Non-pigmented ciliary epithelial cell (primary cell): ENCODE measurements at places on chromosomes 12 and 14.

DNA sequence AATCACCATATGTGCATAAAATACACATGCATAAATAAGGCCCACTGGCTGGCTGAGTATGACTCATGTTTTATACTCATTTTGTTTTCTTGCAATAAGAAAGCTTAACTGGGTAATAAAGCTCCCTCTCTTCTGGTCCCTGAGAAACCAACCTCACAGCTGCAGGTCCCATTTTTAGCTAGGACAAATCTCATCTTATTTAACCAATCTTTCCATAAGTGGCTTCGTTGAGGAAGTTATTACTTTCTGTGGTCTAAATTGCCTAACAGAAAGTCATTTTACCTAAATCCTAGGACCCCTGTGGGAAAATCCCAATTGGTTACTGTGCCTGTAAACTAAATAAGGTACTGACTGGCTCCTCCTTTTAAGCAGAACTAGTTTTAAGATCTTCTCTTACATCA, 232.8 kb upstream of the FBXO33 start:
- no peak for DNase-seq

- no peak for DNase-seq
Measured at GRCh38 chr14:71712478-71712877, 219.8 kb upstream of the RGS6 start.

- no peak for DNase-seq
Measured at GRCh38 chr14:23357261-23357660, 4.6 kb upstream of the SLC22A17 start.

- DNase-seq = no peak
Measured at GRCh38 chr14:101031721-101032120, 128.2 kb upstream of the RTL1 start.

DNA sequence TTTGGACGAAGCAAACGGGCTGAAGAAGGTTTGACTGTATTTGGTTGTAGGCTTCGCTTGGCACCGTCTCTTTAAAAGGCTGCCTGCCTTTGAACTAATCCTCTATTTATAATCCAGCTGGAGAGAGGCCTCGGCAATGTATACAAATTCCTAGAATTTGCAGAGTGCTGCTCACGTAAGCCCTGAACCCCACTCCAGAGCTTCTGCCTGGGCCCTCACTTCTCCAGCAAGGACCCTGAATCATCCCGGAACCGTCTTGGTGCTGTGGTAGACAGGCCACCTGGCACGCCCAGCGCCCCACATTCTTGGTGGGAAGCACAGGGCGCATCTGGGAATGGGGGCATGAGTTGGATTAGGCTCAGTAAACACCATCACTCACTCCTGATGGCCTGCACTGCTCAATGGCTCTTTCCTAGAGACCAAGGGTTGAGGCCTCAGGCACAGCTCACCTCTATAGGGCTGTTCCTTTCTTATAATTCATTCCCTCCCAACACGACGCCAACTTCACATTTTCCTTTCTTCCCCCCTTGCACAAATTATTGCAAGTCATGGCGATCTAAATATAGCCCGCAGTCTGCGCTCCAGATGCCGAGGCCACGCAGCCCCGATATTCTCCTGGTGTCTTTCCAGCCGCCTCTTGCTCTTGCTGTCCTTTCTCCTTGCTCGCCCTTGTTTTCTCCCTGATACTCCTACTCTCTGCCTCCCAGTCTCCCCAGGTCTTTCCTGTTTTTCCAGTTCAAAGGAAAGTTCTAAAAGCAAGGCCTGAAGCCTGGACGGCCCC, 141.0 kb downstream of the ZFP36L1 start:
- no peak for DNase-seq

- no peak for DNase-seq
Measured at GRCh38 chr14:22978981-22979671, 3.2 kb downstream of the AJUBA start.

GRCh38 chr12:117343296-117343695, 18.1 kb downstream of the NOS1 start:
- no peak for DNase-seq

- no peak for DNase-seq
Measured at GRCh38 chr14:59627011-59627520, 50.5 kb upstream of the CCDC175 start.
